ENCODE measurements at places on chromosomes 6 and 20.

- no peak for DNase-seq
These were observed 196.6 kb downstream of the ESR1 start for GRCh38 chr6:152004036-152004566.

GRCh38 chr6:17972978-17973622 lies 14.3 kb downstream of the KIF13A start:
- DNase-seq = no peak

GRCh38 chr6:138546733-138547185 lies 47.5 kb upstream of the NHSL1 start:
- DNase-seq = no peak

DNA sequence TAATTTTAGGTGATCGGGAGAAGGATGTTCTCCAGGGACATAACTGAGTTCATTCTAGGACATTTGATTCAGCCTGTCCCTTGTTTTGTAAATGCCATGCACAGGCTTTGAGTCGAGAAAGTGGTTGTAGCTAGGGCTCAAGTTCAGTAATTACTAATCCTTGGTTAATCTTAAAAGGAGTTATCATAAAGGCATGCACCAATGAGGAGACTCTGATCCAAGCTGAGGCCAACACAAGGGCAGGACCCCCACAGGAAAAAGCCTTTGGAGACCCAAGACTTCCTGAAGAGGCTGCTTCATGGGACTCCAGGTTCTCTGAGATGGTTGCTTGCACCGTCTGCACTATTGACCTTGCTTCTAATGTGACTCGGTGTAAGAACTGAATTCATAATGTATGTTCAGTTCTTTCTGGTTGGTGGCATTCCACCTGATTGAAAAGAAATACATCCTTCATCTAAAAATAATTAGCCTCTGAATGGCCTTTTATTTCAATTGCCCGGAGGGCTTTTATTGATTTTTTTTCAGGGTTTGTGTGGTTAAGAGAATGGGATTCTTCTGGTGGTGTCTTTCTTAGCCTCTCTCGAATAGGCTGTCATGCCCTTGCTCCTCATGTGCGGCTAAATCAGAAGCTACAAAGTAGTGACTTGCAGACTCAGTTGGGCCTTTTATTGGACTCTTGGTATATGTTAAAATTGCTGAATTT lies 201.7 kb upstream of the PLCB4 start:
- no peak for DNase-seq

DNA sequence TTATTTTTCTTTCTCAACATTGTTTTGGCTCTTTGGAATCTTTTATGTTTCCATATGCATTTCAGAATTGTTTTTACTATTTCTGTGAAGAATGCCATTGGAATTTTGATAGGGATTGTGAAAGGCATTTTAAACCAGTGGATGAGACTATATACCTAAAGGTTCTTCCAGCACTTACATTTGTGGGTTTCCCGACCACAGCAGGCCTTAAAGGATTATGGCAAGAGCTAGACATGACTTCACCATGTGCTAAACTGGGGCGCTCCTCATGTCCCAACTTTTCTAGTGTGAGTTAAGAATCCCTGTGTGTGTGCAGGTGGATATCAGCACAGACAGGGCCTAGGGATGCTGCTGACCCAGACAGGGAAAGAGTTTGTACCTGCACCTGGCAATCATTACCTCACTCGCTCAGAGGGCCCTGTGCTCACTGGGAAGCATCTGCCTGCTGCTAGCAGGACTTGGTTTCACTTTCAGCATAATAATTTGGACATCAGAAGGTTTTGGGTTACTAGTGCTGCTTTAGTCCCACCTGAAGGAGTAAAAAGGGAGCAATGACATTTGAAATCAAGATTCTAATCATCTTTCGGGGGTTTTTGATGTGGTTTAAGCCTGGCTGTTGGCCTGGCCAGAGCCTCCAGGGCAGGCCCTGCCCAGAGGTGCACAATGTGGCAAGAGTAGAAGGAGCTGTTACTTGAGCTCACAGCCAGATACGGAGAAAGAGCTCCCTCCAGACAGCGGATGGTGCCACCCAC lies 137.1 kb downstream of the CDC5L start:
- no peak for DNase-seq

DNA sequence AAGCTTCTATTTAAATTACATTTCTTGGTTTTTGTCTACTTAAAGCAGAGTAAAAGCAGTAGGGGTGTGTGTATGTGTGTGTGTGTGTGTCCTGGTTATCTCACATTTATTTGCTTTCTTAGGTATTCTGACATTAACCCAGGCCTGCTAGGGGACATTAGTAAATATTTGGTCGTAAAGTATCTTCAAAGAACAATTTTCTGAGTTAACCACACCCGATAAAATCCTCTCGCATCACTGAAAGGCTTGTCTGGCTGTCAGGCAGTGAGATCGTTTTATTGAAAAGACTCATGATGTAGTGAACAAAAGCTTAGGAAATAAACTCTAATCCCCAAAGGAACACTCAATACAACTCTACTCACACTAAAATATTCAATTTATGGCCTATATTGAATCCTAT lies 77.9 kb downstream of the ZNF217 start:
- DNase-seq = no peak

- DNase-seq = no peak
These were observed 32.9 kb upstream of the LGSN start for GRCh38 chr6:63352544-63353285.

- DNase-seq = no peak
These were observed 8.4 kb downstream of the HLA-E start for GRCh38 chr6:30497714-30498113.

GRCh38 chr6:111776236-111777221 lies 96.7 kb downstream of the FYN start:
- DNase-seq = no peak

DNA sequence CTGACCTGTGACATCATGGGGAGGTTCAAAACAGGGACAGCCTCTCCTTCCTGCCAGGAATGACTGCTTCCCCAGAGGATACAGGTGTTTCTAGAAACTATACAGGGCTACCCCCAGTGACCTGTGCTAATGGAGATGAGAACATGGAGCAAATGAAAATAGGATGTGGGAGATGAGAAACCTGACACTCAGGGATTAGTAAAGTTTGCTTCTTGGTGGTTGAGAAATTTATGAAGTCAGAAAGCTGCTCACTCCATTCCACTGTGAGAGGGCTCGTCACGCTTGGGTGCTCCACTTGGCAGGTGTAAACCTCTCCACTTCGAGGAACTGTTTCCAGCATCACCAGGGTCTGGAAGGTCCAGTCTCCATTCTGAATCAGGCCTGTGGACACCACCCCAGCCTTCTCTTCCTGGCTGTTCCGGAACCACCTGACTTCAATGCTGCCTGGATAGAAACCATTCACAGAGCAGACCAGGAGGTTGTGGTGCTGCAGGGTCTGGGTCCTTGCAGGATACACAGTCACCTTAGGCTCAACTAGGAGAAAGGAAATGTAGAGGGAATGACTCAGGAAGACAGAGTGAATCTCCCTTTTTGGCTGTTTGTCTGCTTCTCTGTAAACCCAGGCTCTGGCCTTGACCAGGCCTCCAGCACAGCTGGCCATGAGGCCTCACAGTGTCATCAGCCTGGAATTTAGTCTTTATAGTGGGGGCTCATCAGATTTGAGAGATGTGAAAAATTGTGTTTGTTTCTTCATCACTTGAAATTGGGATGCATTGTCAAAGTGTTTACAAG lies 10.8 kb downstream of the HLA-DRB5 start:
- DNase-seq = no peak

DNA sequence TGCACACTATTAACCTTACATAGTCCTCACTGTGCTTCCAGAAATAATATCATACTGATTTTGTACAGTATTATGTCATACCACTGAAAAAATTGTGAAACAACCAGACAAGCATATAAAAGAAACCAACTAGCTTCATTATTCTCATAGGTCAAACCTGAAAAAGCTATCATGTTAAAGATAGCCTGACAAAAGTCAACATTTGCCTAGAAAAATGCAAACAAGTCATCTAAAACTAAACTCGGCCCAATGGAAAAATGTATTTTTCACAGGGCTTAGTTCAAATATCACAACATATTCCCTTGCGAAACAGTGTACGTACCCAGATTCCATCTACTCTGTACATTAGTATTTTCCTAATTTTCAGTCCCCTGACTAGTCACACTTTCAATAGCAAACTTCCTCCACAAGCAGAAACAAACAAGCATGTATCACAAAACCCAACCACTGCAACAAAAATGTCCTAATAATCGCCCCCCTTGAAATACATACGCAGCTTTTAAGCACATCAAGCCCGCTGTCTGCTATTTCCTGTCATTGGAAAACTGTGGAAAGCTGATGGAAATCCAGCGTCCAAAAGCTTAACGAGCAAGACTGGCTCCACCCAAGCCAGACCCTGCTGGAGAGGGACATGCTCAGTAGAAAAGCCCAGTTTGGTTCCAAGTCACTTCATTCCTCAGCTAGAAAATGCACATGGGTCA lies 93.1 kb downstream of the EPB41L2 start:
- DNase-seq = no peak

DNA sequence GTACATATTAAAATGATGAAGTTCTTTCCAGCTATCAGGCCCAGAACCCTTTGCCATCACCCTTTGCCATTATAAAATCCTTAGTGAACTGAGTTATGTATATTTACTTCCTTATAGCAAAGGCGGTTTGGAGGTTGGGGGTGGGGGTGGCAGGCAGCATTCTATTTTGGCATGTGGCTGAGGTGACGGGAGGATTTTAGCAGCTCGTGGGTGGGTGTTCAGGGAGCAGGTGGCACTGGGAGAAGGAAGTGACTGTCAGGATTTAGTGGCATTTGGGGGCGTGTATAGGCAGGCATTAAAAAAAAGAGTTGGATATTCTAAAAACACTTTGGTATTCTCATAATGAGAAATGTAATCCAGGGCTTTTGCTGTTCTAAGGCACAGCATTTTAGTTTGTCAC lies 150.7 kb downstream of the RIMS1 start:
- no peak for DNase-seq

- no peak for DNase-seq
These were observed at the start of gene SGK2 for GRCh38 chr20:43558412-43559146. TSS of gene SGK2 (plus strand) at chr20:43559027. CDS start at chr20:43566496, 7,469 bp downstream.

- DNase-seq = no peak
These were observed 1.2 kb downstream of the PLAGL1 start for GRCh38 chr6:144006736-144007477.

DNA sequence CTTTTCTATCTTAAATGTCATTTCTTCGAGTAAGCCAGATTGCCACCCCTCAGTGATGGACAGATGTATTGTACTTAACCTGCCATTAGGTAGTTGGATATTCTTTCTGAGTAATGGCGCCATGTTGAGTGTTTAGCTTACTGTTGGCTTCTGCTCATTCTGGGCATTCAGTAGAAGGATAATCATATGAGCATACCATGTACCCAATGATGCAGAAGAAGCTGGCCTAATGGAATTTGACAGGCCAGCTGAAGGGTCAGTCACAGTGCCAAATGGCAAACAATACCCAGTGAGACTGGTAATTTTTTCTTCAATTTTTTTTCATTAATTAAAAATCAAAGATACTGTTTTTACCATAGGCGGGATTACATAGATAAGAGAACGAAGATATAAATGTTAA lies 1010.8 kb upstream of the EYS start:
- DNase-seq = no peak

- no peak for DNase-seq
These were observed 55.6 kb downstream of the FRK start for GRCh38 chr6:116004841-116005815.

GRCh38 chr20:41408156-41408794 lies 41.7 kb upstream of the EMILIN3 start:
- no peak for DNase-seq

GRCh38 chr6:118894425-118895260 lies 691 bp downstream of the ASF1A start:
- DNase-seq = no peak

GRCh38 chr20:63659370-63659769 lies 1.3 kb downstream of the RTEL1 start:
- DNase-seq = no peak

DNA sequence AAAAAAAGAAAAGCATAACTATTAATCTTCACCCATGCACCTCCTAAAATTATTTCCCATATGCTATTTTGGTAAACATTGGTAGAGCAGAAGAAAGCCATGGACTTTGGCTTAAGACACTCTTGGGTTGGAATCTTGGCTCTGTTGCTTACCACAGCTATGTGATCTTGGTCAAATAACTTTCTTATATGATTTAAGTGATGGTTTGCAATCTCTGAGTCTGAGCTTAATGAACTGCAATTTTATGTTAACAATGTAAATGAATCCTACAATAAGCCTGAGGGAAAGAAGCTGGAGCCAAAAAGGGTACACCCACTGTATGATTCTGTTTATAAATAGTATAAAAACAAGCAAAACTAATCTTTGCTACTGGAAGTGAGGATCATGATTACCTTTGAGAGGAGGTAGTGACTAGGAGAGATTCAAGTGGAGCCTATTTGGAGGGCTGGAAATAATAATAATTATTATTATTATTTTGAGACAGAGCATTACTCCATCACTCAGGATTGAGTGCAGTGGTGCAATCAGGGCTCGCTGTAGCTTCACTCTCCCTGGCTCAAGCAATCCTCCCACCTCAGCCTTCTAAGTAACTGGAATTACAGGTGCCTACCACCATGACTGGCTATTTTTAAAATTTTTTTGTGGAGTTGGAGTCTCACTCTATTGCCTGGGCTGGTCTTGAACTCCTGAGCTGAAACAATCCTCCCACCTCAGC lies 34.5 kb downstream of the ABRACL start:
- no peak for DNase-seq

Data from cortex of kidney (tissue), 1 donor.